ENCODE measurements at places on chromosomes 5 and 9.
A peak's percentile ranks its signal among the peaks of the same experiment; 100 is the strongest.

- DNase-seq = peak; percentile 40
Observed at GRCh38 chr5:134525683-134526482, 413 bp downstream of the JADE2 start.

DNA sequence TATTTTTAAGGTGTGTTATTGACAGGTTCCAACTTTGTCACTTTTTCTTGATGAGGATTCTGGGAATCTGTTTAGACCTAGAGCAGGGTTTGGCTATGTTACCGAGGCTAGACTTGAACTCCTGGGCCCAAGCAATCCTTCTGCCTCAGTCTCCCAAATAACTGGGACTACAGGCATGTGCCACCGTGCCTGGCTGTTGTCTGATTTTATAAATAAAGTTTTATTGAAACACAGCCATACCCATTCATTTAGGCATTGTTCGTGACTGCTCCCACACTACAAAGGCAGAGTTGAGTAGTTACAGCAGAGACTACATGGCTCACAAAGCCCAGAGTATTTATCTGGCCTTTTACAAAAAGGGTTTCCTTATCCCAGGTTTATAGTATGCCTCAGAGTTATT is 80.5 kb upstream of the TTC23L start:
- DNase-seq = no peak

- no peak for DNase-seq
Observed at GRCh38 chr5:176514244-176514950, 22.8 kb downstream of the RNF44 start.

DNA sequence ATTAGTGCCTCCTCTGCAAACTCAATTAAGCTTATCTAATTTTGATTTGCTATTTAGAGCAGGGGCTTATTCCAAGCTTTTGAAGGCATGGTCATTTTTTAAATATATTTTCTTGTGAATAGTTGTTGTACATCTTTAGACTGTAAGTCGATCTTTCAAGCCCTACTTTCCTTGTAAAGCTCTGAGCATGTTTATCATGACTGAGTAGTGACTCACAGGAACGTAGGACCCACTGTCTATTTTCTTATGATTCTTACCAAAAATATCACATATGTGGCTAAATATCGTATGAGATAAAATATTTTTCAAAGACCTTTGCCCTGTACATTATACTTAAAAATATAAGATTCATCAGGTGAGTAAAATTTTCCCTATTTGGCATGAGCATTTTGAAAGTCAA is 440.4 kb upstream of the GRIN3A start:
- no peak for DNase-seq

DNA sequence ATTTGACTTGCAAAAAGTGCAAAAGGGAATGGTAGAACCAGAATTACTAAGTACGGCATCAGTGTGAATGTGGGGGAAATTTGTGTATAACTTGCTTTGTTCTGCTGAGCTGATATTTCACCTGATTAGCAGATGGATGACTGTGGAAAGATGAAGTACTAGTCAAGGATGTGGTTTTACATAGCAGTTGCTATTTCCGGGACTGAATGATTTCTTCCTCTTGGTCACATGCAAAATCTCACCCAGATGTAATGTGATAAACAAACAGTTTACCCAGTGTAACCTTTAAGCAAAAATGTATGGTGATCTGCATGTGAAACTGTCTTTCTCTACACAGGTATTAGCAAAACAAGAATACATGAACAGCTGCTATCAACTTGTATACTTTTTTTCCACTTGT is 46.1 kb downstream of the DCP2 start:
- no peak for DNase-seq

DNA sequence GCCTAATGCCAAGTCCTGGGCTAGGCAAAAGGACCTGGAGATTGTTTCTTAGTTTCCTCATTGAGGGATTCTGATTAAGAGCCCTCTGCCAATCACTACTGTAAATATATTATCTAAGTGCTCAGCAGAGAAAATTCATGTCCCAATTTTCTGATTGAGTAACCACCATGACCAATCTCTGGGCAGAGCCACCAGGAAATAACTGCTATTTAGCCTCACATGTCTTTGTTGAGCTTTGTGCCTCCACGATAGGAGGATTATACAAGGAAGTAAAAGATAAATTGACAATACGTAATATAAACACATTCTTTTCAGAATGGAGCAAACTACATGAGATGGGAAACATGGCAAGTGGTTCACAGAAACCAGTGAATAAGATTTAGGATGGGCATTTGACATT is 396.1 kb upstream of the PAPPA start:
- DNase-seq = no peak

GRCh38 chr5:119270960-119271757 is 84.7 kb upstream of the TNFAIP8 start:
- peak; percentile 79 for DNase-seq

DNA sequence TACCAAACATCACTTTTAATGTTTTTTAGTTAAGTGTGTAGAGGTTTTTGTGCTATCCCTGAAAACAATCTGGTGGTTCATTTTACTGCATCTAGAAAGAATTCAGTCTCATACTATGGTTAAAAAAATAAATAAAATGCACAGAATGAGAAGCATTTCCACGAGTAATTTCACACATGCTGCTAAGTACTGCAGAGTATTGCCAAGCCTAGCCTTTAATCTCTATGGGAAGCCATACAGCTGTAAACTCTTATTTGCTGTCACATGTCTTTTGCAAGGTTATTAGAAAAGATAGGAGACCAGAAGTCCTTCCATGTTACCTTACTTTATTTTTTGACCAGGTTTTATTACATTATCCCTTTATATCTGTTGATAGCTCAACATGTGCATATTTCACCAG is 37.6 kb upstream of the MAN2A1 start:
- no peak for DNase-seq

DNA sequence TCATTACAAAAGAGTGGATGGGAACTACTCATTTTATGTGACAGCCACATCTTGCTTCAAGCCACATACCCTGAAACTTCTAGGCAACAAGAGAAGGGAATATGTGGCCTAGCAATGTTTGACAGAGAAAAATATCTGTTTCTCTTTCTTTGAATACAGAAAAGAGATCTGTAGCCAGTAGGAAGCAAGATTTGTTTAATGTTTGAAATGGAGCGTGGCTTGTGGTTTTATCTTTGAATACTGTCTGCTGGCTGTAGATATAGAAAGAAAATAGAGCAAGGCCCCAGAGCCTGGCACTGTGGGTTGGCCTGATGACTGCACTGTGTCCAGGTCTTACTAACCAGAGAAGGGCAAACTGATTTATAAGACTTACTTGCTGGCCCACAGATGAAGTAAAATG is 133.8 kb downstream of the ARHGEF28 start:
- DNase-seq = no peak

GRCh38 chr5:172502410-172502809 is 48.1 kb upstream of the SH3PXD2B start:
- DNase-seq = no peak

- DNase-seq = no peak
Observed at GRCh38 chr5:154249826-154250225, 59.3 kb downstream of the GALNT10 start.

GRCh38 chr5:72456391-72457074 is 50.7 kb downstream of the ZNF366 start:
- DNase-seq = no peak

DNA sequence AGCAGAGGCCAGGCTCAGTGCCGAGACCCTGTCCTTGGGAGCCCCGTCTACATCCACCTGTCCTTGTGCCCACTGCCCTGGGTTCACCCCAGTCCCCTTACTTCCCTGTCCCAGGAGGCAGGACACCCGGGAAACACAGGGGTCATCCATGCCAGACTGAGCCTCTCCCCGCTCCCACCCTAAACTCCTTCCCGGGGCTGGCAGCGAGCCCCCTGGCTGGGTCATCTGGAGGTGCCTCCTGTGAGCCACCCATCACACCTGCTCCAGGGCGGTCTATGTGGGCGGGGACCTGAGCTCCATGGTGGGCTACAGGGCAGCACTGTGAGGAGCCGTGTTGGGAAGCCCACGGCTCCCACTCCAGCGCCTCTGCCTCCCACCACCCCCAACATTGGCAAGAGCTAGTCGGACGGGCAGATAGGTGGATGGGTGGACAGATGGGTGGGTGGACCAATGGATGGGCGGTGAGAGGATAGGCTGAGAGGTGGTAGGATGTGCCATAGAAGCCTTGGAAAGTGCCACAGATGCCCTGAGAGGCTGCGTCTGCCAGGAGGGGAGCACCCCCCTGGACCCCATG is 42.5 kb upstream of the RXRA start:
- DNase-seq = no peak

- no peak for DNase-seq
Observed at GRCh38 chr9:122180633-122181032, 20.9 kb downstream of the MORN5 start.

GRCh38 chr5:104573949-104574709 is 1011.5 kb upstream of the NUDT12 start:
- no peak for DNase-seq

GRCh38 chr9:72477930-72478518 is 43.4 kb upstream of the TMC1 start:
- peak; percentile 73 for DNase-seq

- DNase-seq = no peak
Observed at GRCh38 chr5:131536850-131537448, 98.1 kb downstream of the RAPGEF6 start.

DNA sequence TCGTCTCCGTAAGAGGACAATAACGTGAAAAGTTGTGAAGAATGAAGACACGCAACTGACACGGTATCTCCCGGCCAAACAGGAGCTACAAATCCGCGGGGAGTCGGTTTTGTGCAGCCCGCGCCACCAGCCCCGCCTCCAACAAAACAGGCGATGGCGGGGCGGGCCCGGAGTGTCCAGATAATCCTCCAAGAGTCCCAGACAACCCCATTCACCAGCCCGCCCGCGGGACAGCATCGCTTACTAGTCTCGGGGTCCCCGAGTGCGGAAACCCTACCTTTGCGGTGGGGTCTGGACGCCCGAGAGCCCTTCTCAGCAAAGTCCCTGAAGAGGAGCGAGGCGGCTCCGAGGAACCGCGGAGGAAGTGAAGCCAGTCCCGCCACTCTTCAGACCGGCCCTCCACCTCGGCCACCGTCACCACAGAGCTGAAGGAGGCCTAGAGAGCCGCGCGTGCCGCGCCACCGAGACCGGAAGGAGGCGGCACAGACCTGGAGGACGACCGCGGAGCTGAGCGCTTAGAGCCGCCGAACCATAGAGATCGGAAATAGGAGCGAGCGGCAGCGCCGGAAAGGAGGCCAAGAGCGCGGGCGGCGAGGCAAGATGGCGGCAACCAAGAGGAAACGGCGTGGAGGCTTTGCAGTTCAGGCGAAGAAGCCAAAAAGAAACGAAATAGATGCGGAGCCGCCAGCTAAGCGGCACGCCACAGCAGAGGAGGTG is at the start of the genes BRIX1 and RAD1:
Gene BRIX1, plus strand, starts transcription at position 573 of the 717 bp plus-strand sequence. Its CDS starts 28 bp downstream, at position 601.
Gene RAD1, minus strand, starts transcription at position 366 of the 717 bp plus-strand sequence. CDS start 612 bp downstream, outside the sequence.
- peak; percentile 98 for DNase-seq
